Upper lobe of left lung (tissue), 6 donors: ENCODE measurements at places on chromosomes 7 and 10.

- H3K27ac ChIP-seq = no peak overlapping the region
- DNase-seq = no peak
- H3K36me3 ChIP-seq = no peaks in the 10 kb centered on the region
- no peak overlapping the region for H3K4me3 ChIP-seq
- no peaks in the 10 kb centered on the region for H3K4me1 ChIP-seq
These were observed 12.3 kb upstream of the OPN4 start for GRCh38 chr10:86642021-86642420.

DNA sequence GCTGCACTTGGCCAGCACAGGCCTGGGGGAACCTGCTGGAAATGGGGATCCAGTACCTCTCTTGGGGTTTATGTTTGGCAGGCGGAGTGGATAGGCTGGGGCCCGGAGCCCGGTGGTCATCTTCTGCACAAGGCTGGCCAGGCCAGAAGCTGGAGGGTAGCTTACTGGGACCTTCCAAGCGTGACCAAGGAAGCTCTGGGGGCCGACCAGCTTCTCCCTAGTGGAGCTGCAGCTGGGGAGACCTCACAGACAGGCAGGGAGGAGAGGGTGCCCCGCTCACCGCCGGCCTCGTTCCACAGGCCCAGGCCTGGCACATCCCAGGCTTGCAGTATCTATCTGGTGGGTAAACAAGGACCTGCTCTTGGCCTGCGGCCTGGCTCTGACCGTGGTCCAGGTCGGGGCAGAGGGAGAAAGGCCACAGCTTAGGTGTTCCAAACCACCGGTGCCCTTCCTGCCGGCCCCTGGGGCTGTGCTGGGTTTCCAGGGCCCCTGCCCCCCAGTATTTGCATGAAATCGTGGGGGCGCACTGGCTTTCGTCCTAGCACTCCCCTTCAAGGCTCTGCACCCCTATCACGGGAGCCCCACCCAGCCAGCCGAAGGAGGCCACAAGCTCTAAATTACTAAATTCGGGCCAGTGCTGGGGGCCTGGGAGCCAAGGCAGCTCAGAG lies 1.5 kb upstream of the ELFN1 start:
- peaks cover 59% of the 10 kb centered on the region for H3K4me1 ChIP-seq
- no peak overlapping the region for H3K27ac ChIP-seq
- H3K4me3 ChIP-seq = no peak overlapping the region
- H3K36me3 ChIP-seq = no peaks in the 10 kb centered on the region
- peak; percentile 80 for DNase-seq

- no peak overlapping the region for H3K27ac ChIP-seq
- H3K27me3 ChIP-seq = peaks cover 5% of the 10 kb centered on the region
- no peaks in the 10 kb centered on the region for H3K4me1 ChIP-seq
- H3K4me3 ChIP-seq = no peak overlapping the region
- H3K36me3 ChIP-seq = no peaks in the 10 kb centered on the region
These were observed 55.6 kb downstream of the CRTAC1 start for GRCh38 chr10:97974526-97975525.

DNA sequence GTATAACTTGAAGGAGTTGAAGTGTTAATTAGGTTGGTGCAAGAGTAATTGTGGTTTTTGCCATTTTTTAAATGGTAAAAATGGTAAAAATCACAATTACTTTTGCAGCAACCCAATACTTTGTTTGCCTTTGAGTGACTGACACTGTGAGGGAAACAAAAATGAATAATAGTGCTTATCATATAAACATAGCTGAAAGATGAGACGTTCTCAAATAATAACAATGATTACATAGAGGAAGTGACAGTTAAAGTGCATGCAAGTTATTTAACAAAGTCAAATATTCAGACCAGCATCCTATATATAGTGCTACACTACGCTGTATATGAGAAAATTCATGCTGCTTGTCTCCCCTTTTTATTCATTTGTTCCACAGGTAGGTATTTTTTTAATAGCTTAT lies 4.7 kb upstream of the HBP1 start:
- DNase-seq = no peak
- H3K27me3 ChIP-seq = no peaks in the 10 kb centered on the region
- no peak overlapping the region for H3K27ac ChIP-seq
- no peaks in the 10 kb centered on the region for H3K36me3 ChIP-seq
